CD8-positive, alpha-beta memory T cell (primary cell): ENCODE measurements at places on chromosomes 2 and 18. TPM values are rescaled to one million over a fixed set of nuclear protein-coding genes. Genes with fewer than 3 reads are reported as not detected.

The SPDYA gene
- 0.84 TPM for total RNA-seq

- DNase-seq, result peak; percentile 79
Measured at GRCh38 chr18:13218368-13218991, at the start of gene LDLRAD4. TSS of gene LDLRAD4 (plus strand) at chr18:13218760.

GRCh38 chr2:85682378-85682777, 11.8 kb upstream of the GNLY start:
- no peak for DNase-seq

GRCh38 chr18:58813561-58814225, 51.0 kb upstream of the ZNF532 start:
- DNase-seq, result no peak

The CKAP2L gene
- 19.1 TPM for total RNA-seq

DNA sequence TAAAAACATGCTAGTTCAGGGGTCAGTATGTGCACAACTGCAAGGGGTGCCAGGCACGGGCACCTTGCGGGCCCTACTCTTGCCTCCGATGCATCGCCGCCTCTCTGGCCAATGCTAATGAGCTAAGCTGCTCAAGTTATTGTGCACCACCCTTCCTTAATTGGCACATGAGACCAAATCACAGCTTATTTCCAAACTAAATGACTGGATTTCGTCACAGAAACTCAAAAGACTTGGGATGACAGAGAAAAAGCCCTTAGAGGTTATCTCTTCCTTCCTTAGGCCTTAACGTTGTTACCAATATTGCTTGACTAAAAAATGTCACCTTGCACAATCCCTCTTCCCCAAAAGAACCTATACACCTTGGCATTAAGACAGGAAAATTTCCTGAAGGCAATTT, 7.7 kb downstream of the RNF149 start:
- DNase-seq, result no peak

DNA sequence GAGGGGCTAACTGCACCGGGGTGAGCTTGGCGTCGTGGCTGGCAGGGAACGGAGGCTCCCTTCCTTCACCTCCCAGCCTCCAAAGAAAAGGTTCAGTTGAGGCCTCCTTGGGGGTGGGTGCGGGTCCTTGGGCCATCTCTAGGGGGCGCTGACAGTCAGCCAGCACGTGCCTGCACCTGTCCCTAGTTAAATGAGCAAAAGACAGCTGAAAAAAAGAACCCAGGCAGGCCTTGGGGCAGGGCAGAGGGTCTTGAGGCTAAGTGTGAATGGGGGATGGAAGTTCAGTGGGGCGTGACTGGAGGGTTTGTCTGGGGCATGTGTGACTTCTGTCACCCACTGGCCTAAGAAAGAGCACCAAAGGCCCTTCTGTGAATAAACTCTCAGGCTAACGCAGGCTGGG, 56.4 kb downstream of the ZFP36L2 start:
- peak; percentile 71 for DNase-seq

- no peak for DNase-seq
Measured at GRCh38 chr18:10249801-10250200, 204.6 kb upstream of the APCDD1 start.

DNA sequence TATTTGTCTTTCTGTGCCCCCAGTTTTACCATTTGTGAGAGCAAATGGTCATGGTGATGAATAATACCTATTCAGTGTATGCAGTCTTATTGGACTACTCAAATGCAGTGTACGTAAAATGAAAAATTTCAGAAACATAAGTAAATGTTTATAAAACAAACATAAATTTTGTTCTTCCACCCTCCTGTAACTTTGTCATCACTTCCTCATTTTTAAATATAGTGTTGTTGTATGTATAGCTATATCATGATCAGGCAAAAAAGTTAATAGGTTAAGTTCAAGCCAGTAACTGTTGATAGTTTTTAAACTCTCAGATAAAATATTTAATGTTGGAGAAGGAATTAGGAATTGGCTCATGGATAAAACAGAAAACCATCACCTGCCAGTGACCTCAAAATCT, 93.2 kb downstream of the KLF7 start:
- DNase-seq, result no peak

DNA sequence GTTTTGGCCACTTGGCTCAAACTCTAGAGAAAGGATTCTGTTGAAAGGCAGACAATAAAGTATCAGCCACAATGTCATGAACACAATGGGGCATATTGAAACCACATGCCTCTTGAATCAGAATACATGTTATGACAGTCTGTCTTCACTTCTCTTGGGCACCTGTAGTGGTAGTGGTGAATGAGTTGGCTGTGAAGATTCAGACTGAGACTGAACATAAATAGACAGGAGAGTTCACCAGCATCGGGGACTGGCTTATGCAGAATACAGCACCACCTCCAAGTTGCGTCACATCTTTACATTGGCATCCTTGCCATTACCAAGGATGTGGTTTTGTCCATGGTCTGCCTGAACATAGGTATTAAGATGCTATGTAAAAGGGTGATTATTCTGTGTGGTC, 336.8 kb downstream of the MYCN start:
- DNase-seq, result no peak

- no peak for DNase-seq
Measured at GRCh38 chr2:148553332-148553887, 91.1 kb upstream of the EPC2 start.

GRCh38 chr2:68835621-68836020, 35.6 kb downstream of the BMP10 start:
- no peak for DNase-seq

GRCh38 chr18:68428661-68429060, 286.2 kb downstream of the TMX3 start:
- DNase-seq, result no peak

GRCh38 chr18:3821524-3821923, 371.6 kb downstream of the TGIF1 start:
- no peak for DNase-seq

The ZBTB7C gene
- not detected for total RNA-seq

DNA sequence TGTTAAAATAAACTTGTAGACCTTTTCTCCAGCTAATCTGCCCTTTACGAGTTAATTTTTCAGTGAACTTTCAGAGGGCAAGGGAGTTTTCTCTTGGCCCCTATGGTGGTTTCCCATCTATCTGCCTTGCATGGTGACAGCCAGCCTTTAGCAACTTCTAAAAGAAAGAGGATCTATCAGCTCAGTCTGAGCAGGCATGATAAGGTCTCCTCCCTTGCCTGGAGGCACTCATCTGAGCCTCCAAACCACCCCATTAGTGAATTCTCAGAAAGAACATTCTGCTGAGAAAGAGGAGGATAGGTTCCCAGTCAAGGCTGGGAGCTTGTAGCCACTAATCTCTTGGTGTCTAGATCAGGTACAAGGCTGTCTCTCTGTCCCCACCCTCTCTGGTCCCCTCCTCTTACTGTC, 10.7 kb upstream of the GYPC start:
- DNase-seq, result no peak

GRCh38 chr2:46564811-46565241, 85.5 kb downstream of the TMEM247 start:
- DNase-seq, result no peak

GRCh38 chr2:127089478-127090235, 17.3 kb downstream of the BIN1 start:
- no peak for DNase-seq

The RBKS gene
- total RNA-seq, result 2.9 TPM

GRCh38 chr2:20334605-20335203, 15.9 kb downstream of the PUM2 start:
- no peak for DNase-seq

DNA sequence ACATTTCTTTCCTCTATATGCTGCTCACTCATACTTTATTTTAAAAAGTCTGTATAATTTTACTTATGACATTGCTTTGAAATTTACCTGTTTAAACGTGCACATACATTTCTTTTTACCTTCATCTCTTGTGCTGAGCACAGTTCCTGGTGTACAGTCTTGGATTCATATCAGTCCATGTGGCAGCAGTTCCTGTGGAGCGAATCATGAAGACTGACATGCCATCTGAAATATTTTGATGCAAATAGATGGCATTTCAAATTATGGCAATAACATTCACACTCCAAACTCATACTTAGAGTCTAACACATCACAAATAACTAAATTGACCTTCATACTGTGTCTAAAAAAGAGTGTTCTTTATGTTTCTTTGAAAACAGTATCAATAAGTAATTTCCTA, 90.3 kb upstream of the CDH2 start:
- no peak for DNase-seq

GRCh38 chr2:224143526-224143925, 104.4 kb upstream of the SERPINE2 start:
- no peak for DNase-seq

The UPP2 gene
- total RNA-seq, result not detected

DNA sequence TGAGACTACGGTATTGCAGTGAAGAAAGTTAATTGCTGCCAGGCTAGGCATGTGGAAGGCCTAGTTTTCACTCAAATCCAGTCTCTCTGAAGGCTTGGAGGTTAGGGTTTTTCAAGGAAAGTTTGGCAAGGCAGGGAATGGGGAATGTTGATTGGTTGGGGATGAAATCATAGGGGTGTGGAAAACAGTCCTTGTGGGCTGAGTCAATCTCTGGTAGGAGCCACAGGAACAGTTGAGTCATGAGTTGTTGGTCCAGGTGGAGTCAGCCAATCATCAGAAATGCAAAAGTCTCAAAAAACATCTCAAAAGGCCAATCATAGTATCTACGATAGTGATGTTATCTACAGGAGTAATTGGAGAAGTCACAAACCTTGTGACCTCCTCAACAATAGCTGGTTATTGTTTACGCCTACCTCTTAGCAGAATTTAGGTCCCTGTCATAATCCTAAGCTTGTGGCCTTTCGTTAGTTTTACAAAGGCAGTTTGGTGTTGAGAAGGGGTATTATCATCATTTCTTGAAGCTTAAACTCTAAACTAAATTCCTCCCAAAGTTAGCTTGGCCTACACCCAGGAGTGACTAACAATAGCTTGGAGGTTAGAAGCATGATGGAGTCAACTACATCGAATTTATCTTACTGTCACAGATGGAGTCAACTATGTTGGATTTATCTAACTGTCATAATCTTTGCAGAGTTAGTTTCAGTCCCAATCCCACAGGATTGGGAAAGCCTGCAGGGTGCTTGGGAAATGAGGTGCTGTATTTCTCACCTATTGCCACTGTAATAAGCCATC, 33.7 kb upstream of the APCDD1 start:
- DNase-seq, result no peak

DNA sequence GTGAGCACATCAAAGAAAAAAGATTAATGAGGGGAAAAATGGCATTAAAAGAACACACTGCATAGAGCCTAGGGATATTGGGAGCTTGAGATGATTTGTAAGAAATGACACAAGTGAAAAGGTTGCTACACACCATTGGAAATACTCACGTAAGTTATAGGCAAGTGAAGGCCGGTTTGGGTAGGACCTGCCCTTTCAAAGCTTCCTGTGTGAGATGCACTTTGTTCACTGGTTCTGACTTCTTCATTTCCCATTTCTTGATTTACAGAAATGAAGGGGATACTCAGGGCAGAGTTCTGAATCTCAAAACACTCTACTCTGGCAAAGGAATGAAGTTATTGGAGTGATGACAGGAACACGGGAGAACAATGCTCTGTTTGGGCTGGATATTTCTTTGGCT, at the start of gene IL18RAP:
TSS of gene IL18RAP (plus strand) at position 251 of the 400 bp plus-strand sequence. CDS start at position 369, 118 bp downstream.
- DNase-seq, result no peak

GRCh38 chr2:101559551-101559950, 84.6 kb upstream of the RFX8 start:
- DNase-seq, result no peak

- DNase-seq, result no peak
Measured at GRCh38 chr2:126672980-126673605, 17.1 kb downstream of the GYPC start.

GRCh38 chr2:3180082-3180908, 197.3 kb downstream of the EIPR1 start:
- DNase-seq, result no peak

DNA sequence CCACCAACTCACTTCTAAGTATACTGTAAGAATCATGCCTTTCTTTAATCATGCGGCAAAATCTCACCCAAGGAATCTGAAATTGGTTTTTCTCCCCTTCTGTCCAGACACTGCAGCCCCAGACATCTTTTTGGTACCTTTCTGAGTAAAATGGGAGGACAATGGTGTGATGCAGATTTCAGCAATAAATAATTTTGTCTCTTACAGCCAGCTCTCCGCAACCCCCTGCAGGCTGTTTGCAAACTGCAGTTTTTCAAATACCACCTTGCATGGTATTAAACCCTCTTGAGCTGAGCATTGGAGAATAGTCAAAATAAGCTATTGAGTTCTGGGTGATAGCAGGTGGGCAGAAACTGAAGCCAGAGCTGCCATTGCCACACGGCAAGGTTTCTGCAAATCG, 32.2 kb downstream of the GPR39 start:
- no peak for DNase-seq

The ALKAL2 gene
- not detected for total RNA-seq

GRCh38 chr2:96631804-96632435, 6.2 kb downstream of the KANSL3 start:
- DNase-seq, result no peak
